ENCODE measurements at places on chromosomes 16 and 17.

GRCh38 chr17:80053102-80053501 lies 16.7 kb downstream of the CCDC40 start:
- DNase-seq = no peak

- no peak for DNase-seq
Observed at GRCh38 chr17:8420041-8420934, 15.4 kb upstream of the NDEL1 start.

DNA sequence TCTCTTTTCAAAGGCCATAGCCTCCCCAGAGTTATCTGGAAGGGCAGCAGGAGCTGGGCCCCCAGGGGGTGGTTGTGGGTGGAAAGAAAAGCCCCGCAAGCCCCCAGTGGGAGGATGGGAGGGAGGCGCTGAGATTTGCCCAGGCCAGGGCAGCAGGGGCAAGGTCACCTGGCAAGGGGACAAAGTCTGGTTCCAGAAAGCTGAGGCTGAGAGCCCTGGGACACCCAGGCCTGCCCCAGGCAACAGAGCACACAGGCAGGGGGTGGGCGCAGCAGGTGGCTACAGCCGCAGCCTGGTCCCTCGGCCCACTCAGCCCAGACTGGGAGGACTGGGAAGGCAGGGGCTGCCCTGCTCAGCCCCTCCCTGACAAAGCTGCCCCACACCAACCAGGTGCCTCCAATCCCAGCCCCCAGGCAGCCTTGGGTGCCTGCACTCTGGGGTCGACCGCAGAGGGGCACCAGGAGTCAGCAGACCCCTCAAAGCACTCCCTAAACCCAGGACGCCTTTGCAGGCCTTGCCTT lies 23.7 kb upstream of the GSG1L start:
- no peak for DNase-seq

GRCh38 chr16:72848759-72849664 lies 198.9 kb downstream of the ZFHX3 start:
- DNase-seq = peak; percentile 78

- peak; percentile 49 for DNase-seq
Observed at GRCh38 chr17:55294042-55294751, 29.4 kb downstream of the HLF start.

DNA sequence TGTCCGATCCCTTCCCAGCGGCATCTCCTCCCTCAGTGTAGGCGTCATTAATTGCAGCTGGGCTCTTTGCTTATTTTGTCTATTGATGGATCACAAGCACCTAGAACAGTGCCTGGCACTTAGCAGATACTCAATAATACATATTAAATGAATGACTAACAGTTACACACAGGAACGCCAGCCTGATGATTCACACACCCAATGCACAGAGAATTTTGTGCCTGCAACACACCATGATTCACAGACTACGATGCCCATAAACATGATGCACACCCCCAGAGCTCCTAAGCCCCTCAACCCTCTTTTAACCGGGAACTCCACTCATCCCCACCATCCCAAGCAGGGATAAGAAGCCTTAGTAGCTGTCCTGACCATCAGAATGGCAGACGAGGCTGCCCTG lies 66.6 kb upstream of the TMEM97 start:
- DNase-seq = no peak

DNA sequence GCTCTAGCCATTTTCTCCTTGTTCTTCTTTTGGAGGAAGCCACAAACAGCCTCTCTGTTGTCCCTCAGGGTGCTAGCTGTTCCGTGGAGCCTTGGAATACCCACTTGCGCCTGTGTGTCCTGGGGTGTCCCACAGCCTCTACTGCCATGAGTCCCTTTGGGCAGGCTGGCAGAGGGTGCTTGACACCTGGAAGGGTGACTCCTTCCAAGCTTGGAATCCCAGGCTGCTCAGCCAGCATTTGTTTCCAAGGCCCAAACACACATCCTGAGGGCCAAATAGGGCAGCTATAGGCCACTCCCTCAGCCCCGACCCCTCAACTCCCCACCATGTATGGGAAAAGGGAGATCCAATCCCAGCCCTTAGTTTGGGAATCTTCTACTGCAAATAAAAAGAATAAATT lies 14.9 kb downstream of the ZNHIT3 start:
- no peak for DNase-seq

DNA sequence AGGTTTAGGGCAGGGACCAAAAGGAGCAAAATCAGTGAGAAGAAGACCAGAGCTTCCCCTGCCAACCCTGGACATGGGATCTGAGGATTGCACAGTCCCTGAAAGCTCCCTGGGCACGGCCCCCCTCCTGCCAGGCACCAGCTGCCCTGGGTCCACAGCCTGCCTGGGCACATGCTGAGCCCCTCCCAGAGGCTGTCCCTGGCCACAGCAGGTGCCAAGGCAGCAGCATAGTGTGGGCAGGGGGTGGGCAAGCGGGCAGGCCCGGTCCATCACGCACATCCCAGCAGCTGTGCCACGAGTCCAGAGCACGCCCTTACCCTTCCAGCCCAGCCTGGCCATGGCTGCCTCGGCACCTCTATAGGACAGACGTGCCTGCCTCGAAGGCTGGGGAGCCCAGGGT lies 12.7 kb downstream of the SCN4A start:
- no peak for DNase-seq

- no peak for DNase-seq
Observed at GRCh38 chr16:62872339-62872738, 836.1 kb upstream of the CDH8 start.

GRCh38 chr17:67229109-67229955 lies 15.7 kb downstream of the HELZ start:
- DNase-seq = no peak

DNA sequence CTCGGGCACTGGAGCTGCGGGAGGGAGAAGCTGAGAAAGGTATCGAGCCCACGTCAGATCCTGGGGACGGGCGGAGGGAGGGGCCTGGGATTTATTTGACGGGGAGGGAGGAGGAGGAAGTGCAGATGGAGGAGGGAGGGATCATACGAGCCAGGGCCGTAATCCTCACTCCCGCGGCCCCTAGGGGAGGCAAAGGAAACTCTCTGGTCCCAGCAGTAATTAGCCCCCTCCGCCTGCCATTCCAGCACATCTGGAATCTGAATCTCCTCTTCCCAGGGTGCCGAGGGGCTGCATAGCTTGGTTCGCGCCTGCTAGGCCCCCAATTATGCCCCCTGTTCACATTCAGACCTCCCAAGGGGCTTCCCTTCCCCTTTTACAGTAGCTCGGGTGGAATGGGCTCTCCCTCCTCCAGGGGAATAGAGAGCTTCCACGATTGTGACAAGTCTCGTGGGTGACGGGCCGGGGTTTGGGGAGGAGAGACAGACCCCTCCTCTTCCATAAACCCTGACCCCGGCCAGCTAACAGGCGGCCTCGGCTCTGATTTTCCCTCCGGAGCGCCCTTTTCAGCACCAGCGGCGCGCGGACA lies at the start of gene SEZ6L2:
Gene SEZ6L2 (minus strand): TSS at position 35 of the 586 bp plus-strand sequence. CDS start 531 bp downstream, outside the sequence.
- peak; percentile 54 for DNase-seq

- DNase-seq = no peak
Observed at GRCh38 chr17:75352079-75352569, 53.4 kb downstream of the GRB2 start.

- peak; percentile 43 for DNase-seq
Observed at GRCh38 chr16:12801511-12802042, 2.1 kb downstream of the CPPED1 start.

DNA sequence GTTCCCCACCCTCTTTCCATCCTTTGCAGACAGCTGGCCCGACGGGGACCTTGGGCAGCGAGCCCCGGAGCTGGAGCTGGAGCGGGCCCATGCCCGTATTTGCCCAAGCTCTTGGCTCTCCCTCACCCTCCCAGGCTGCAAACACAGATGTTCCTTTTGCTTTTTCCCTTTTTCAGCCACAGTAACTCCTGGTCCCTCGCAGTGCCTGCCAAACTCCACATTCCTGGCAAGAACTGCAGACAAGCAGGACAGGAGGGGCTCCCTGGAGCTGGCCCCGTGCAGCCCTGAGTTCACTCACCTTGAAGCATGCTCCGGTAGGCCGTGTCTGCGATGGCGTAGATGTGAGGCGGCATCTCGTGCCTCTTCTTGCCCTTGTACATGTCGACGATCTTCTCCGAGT lies 33.9 kb downstream of the MYH11 start:
- DNase-seq = no peak

Measured in fibroblast of skin of left quadriceps (primary cell).